RPMI7951 (cell line): ENCODE measurements at places on chromosomes 7 and 10.

DNA sequence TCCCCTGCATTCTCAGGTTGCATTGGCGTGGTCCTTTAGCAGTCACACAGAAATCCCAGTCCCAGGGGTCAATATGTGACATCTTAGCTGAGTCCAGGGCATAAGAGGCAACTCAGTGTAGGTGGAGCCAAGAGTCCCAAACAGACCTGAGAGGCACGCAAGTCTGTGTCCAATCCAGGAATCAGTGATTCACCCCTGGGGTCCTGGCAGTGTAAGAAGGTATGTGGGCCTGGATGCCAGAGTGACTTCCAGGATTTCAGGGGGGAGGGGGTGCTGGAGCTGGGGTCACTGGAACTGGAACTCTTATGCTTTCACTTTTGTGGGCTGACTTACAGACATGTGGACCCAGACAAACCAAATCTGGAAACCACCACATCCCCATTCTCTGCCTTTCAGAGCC is 26.8 kb downstream of the FRMPD2 start:
- peak; percentile 92 for DNase-seq

- no peak for DNase-seq
These were observed 37.4 kb downstream of the LRRC72 start for GRCh38 chr7:16564023-16564380.

DNA sequence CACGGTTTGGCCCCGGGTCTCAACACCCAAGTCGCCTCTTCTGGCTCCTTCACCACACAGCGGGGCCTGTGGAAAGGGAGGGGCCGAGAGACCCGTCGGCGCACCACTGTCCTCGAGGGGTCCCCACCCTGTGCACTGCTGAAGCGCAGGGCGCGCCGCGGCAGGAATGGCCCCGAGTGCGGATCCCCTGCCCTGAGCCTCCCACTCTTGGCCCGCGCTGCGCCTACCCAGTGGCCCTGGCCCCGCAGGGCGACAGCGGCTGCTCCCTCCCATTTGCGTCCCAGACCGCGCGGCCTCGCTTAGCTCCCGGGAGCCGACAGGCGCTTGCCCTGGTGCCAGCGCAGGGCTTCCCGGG is 2.1 kb upstream of the SFMBT2 start:
- DNase-seq = no peak

- no peak for DNase-seq
These were observed 182.2 kb upstream of the SVIL start for GRCh38 chr10:29816801-29817558.

GRCh38 chr7:127290801-127291361 is 38.1 kb upstream of the GRM8 start:
- no peak for DNase-seq

DNA sequence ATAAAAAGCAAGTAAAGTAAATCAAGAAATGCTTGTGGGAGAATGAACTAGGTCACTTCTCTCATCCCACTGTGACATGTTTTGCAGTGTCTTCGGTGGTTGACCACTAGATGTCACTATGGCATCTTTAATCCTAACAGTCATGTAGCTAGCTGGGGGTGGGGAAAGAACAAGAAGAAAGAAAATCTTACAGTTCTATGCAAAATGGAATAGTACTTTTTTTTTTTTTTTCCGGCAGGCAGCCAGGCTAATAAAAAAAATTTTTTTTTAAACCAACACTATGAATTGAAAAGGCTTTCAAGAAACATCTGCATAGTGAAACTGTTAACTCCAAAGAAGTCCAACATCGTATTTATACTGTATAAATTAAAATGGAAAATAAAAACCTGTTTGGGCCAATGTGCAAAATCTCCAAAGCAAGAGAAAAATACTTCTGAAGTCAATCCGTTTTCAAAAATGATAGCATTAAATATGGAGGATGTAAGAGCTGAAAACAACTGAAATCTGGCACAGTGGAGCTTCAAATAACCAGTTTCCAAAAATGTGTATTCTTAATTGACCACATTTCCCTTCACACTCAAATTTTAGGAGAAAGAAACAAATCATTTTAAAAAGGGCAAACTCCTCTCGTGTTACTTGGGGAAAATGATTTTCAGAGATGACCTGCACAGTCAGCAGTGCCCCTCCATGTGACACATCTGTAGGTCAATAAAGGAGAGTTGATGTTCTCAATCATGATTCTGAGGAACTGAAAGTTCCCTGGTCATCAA is 38.5 kb downstream of the CDK1 start:
- DNase-seq = peak; percentile 72

DNA sequence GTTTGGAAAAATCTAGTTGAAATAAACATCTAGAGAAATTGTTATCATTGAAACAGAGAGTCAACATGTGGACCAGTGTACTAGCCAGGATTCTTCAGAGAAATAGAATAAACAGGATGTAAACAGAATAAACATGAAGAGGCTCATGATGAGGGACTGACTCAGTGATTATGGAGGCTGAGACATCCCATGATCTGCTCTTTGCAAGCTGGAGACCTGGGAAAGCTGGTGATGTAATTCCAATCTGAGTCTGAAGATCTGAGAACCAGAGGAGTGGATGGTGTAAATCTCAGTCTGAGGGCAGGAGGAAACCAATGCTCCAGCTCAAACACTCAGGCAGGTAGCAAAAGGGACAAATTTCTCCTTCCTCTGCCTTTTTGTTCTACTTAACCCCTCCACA is 62.9 kb upstream of the FAM180A start:
- peak; percentile 7 for DNase-seq

DNA sequence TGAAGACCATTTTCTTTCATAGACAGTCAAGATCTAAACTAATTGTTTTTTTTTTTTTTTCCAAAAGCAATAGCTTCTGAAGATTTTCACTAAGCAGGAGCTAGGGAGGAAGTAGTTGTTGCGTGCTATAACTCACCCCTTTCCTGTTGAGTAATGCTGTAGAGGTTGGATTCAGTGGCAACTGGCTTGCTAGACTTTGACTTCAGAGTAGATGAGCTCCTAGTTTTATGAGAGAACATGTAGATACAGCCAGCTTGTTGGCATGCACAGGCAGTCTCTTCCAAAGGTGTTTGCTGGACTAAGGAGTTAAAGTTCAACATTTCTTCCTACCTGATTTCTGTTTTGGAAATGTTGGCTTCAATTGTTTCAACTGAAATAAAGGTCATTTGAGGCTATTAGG is 66.2 kb upstream of the MXI1 start:
- peak; percentile 11 for DNase-seq

DNA sequence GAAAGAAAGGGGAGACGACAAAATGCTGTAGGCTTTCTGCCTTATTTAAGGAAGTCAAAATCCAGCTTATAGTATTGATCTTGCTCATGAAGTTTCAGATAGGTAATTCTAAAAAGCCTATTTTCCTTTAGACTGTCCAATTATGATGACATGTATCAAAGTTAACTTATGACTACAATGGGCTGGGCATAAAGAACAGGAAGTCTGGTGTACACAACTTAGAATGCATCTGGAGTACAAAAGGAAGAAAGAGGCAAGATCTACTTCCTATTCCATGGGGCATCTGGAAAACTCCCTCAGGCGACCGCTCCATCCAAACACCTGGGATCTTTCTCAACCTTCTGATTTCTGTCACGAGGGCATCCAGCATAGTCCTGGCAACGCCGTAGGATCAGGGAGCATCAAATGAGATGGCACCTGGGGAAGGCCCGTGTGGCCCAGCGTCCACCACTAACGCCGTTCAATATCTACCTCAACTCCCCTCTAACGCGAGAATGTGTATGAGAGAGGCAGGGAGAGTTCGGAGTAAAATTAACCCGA is 512 bp downstream of the FAM24B start:
- no peak for DNase-seq

DNA sequence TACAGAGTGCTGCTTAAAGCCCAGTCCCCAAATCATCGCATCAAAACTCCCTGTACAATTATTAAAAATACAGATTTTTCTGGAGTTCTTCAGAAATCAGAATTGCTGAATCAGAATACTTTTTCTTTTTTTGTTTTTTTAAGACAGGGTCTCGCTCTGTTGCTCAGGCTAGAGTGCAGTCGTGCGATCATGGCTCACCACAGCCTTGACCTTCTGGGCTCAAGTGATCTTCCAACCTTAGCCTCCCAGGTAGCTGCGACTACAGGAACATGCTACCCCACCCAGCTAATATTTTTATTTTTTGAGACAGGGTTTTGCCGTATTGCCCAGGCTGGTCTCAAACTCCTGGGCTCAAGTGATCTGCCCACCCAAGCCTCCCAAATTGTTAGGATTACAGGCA is 3.9 kb downstream of the BBIP1 start:
- no peak for DNase-seq

GRCh38 chr10:11194859-11195586 is 177.4 kb downstream of the CELF2 start:
- no peak for DNase-seq

- DNase-seq = no peak
These were observed 8.1 kb downstream of the IL2RA start for GRCh38 chr10:6053816-6054631.

DNA sequence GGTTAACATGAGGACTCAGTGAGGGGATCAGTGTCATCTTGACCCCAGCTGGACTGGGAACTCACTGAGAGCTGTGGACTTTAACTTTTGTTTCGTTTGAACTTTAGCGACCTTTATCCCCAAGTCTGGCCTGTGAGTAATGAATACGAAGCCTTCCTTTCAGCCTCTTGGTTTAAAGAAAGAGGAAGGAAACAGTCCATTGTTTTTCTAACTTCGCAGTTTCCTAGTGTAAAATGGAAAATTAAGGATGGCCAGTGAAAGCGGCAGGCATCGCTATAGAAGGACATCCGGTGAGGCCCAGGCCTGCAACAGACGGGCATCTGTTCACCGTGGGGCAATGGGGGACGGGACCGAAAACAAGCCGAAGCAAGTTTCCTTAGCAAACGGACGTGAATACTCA is 44.1 kb upstream of the ADO start:
- no peak for DNase-seq

DNA sequence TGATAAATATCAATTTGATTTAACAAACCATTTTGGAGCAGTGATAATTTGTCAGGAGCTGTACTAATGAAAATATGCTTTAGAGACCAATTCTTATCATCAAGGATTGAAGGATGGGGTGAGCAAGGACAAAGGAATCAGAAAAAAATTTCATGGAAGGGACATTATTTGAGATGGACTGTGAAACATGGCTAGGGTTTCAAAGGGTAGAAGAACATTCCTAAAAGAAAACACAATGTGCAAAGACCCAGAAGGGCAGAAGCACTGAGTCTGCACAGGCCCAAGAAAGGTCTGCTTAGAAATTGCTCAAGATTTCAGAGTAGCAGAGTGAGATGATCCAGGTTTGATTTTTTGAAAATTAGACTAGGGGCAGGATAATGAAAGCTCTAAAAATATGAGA is 174.5 kb downstream of the LRRN3 start:
- no peak for DNase-seq

DNA sequence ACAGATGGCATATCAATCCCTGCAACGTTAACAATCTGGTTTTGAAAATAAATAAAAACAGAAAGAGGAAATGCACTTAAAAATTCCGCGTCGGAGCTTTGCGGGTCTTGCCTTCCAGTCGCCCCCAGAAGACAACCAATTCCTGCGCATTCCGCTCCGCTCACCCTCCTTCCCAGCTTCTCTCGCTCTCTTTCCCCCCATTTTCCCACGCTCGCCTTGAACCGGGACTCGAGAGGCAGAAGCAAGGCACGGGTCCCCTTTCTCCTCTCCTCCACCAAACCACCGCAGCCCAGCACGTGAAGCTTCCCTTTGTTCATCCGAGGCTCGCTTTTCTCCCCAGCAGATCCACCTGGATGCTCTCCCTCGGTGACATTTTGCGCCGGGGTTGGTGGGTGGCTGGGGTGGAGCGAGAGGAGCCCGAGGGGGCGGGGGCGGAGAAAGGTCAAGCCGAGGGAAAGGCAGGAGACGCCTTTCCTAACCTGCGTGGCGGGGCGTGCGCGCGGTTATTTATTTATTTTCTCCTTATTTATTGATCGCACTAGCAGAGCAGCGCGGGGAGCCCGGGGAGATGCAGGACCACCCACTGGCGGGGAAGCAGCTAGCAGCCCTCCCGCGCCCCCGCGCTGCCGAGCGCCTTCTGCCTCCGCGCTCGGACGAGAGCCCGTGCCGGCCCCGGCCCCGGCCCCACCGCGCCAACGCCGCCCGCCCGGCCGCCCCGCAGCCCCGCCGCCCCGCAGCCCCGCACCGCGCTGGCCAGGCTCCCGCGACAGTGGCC is at the start of gene KCND2:
Gene KCND2 (plus strand): TSS at position 475 of the 775 bp plus-strand sequence.
- DNase-seq = no peak

GRCh38 chr10:106930751-106931150 is 233.8 kb downstream of the SORCS1 start:
- no peak for DNase-seq

- DNase-seq = no peak
These were observed 35.9 kb upstream of the AP5Z1 start for GRCh38 chr7:4739528-4739992.

DNA sequence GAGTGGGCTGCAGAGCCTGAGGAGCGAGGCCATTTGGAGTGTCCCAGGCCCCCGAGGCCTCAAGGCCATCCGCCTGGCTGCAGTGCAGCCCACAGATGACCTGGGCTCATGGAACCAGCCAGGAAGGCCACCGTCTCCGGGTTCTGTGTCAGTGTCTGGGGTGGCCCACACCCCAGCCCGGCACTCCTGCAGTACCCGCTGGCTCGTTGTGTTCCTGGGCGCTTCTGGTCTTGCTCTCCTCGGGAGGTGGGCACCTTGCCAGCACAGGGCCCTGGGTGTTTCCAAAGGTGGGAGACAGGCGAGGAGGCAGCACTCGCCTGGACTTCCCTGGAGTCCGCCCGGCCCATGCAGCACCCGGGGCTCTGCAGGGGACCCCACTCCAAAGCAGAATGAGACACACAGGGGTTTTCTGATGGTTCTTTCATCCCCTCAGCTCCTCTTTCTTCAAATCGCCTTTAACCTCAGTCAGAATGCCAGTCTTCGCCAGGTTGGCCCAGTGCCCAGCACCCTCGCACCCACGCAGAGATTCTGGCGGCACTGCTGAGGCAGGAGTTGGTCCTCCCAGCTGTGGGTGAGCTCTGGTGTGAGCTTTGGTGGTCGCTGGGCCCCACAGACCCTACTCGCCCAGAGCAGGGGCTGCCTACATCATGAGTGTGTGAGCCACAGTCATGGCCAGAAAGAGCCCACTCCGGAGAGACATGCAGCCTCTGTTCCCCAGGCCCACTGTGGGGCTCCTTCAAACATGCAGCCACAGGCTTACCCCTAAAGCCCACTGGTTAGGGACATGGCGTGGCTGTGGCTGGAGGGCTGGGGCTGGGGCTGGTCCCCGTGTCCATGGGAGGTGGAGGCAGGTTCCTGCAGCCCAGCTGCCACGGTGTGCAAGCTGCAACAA is 155.7 kb downstream of the EBF3 start:
- DNase-seq = no peak

DNA sequence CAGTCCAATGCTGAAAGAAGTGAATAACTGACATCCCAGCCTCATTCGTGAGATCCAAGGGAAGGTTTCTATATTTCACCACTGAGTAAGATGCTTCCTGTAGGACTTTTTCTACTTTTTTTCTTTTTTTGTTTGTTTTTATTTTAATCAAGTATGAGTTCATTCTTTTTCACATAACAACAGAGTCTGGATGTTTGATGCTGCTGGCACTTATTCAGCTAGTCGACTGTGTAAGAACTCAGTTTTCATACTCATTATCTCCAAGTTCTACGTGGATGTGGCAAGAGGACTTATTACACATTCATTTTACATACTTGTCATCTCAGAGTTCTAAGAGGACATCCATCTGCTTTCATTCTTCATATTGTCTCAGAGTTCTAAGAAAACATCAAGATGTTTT is 86.9 kb downstream of the CPXM2 start:
- DNase-seq = no peak
